ENCODE measurements at places on chromosomes 7 and 10.

GRCh38 chr7:26326211-26326610, 34.5 kb downstream of the SNX10 start:
- no peaks in the 10 kb centered on the region for H3K36me3 ChIP-seq
- no peaks in the 10 kb centered on the region for H3K4me1 ChIP-seq
- no peak overlapping the region for H3K27ac ChIP-seq
- H3K27me3 ChIP-seq = no peaks in the 10 kb centered on the region

DNA sequence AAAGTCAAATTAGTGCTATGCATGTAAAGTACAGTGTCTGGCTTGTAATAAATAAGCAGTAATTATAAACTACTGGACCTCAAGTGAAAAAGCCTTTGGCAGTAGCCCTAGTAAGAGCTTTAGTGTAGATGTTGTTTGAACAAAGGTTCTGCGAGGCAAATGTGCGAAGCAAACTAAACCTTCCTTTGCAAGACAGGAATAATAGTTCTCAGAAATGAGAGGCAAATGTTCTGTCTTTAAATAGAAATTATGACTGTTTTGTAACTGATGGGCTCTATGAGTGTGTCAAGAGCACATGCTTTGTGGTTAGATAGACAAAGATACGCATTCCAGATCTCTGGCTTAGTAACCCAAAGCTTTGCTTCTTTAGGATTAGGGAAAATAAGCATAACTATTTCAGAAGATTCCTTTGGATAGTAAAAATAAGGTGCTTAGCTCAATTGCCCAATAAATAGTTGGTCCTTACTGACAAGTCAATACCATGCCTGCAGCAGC, 169.2 kb upstream of the CDC14C start:
- no peak overlapping the region for H3K27ac ChIP-seq
- no peaks in the 10 kb centered on the region for H3K36me3 ChIP-seq

DNA sequence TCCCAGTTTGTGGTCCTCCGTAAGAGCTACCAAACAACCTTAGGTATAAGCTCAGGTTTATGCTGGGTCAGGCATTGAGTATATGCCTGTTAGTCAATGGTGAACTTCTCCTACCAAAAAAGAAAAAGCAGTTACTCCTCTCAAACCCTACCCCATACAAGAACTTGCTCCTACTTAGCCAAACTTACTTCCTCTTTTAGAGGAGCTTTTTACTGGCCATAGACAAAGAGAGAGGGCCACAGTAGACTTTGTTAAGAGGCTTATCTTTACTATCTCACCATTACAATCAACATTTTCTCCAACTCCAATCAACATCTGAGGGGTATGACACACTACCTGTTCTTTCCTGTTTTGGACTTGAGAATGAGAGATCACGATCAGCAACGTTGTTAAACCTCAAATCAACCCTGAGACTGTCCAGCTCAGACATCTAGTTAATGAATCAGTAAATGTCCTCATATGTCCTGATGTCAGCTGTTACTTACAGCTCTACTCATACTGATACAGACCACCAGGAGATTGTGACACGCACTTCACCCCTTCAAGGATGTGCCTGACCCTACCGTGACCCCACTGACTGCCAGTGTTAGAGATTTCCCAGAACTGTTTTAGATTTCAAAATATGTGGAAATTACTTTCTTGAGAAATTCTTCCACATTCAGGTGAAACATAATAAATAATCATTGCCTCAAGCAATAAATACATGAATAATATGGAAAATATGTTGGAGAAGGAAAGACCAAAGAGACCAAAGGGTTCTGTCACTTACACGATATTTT, 18.4 kb upstream of the CCDC71L start:
- no peaks in the 10 kb centered on the region for H3K4me1 ChIP-seq
- no peaks in the 10 kb centered on the region for H3K27me3 ChIP-seq
- H3K4me3 ChIP-seq = no peak overlapping the region
- H3K27ac ChIP-seq = no peak overlapping the region

GRCh38 chr10:24642921-24643678, 80.6 kb downstream of the ARHGAP21 start:
- no peaks in the 10 kb centered on the region for H3K27me3 ChIP-seq
- H3K36me3 ChIP-seq = no peaks in the 10 kb centered on the region
- no peaks in the 10 kb centered on the region for H3K4me1 ChIP-seq
- H3K27ac ChIP-seq = no peak overlapping the region
- no peak overlapping the region for H3K4me3 ChIP-seq

DNA sequence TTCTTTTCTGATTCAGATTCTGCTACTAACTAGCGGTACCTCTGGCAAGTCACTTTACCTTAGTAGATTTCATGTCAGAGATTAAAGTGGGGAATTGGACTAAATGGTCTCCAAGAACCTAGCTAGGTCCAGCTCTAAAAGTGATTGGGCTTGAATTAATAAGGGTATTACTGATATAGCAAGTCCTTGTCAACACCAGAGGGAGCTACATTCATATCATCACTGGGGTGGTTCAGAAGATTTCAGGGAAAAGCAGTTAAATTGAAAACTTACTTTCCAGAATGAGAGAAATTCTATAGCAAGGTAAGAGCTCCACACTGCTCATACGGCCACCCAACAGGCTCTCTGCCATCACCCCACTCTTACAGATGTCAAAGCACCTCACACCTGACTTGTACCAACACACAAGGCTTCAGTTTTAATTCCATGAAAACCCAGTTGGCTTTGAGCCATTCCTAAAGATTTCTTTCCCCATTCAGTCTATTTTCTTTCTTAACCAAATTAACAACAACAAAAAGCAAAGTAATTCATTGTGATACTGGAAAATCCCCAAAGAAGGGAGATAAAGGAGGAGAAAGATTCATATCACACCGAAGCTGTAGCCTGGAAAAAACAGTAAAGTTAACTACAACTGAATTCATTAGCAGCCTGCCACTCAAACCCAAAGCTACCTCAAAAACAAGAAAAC, 38.0 kb upstream of the SPOCK2 start:
- H3K27ac ChIP-seq = peak overlapping the region; percentile 73
- peaks cover 6% of the 10 kb centered on the region for H3K36me3 ChIP-seq
- H3K27me3 ChIP-seq = no peaks in the 10 kb centered on the region
- peaks cover 41% of the 10 kb centered on the region for H3K4me1 ChIP-seq
- no peak for DNase-seq

DNA sequence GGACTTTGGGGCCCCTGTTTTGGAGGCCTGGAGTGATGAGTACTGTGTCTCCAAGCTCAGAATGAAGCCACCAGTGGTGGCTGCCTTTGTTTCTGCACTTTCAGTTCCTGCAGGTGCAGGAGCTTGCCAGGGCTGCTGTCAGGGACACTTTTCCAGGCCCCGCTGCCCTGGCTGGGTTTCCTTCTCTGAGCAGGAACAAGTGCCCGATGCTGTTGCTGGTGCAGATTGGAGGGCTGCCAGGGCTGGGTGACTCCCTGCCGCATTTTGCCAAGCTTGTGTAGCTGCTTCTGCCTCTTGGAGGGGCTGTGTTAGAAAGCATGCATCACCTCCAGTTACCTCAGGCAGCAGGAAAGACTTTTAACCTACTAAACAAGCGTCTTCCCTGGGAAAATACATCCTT, 211.1 kb downstream of the MGMT start:
- H3K27ac ChIP-seq = no peak overlapping the region
- no peak for DNase-seq
- H3K4me1 ChIP-seq = no peaks in the 10 kb centered on the region

GRCh38 chr10:91196268-91197048, 24.0 kb upstream of the PCGF5 start:
- no peak overlapping the region for H3K27ac ChIP-seq
- H3K36me3 ChIP-seq = no peaks in the 10 kb centered on the region
- H3K4me1 ChIP-seq = peaks cover 19% of the 10 kb centered on the region
- H3K27me3 ChIP-seq = no peaks in the 10 kb centered on the region
- DNase-seq = no peak

GRCh38 chr10:20745556-20746375, 151.3 kb downstream of the NEBL start:
- no peak overlapping the region for H3K27ac ChIP-seq
- peaks cover 7% of the 10 kb centered on the region for H3K4me1 ChIP-seq
- H3K4me3 ChIP-seq = no peak overlapping the region
- no peaks in the 10 kb centered on the region for H3K36me3 ChIP-seq
- no peak for DNase-seq

GRCh38 chr10:101725296-101726114, 30.5 kb upstream of the FBXW4 start:
- H3K4me3 ChIP-seq = no peak overlapping the region
- no peaks in the 10 kb centered on the region for H3K36me3 ChIP-seq
- DNase-seq = no peak

DNA sequence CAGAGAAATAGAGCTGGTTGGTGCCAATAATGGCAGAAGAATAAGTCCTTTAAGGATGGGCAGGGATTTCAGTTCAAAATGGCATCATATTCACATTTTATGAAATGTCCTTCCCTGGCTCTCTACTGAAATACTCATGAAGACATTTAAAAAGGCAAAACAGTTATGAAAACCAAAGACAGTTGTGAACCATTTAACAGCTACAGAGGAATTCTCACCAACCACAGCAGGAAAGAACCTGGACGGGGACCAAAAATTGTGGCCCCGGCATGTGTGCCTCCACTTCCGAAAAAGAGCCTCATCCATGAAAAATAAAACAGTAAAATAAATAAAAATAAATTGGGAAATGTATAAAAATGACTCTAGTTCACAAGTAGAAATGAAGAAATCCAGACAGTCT, 539.5 kb downstream of the SUGCT start:
- no peak for DNase-seq
- no peak overlapping the region for H3K4me3 ChIP-seq
- no peaks in the 10 kb centered on the region for H3K27me3 ChIP-seq
- no peak overlapping the region for H3K27ac ChIP-seq
- H3K36me3 ChIP-seq = no peaks in the 10 kb centered on the region

DNA sequence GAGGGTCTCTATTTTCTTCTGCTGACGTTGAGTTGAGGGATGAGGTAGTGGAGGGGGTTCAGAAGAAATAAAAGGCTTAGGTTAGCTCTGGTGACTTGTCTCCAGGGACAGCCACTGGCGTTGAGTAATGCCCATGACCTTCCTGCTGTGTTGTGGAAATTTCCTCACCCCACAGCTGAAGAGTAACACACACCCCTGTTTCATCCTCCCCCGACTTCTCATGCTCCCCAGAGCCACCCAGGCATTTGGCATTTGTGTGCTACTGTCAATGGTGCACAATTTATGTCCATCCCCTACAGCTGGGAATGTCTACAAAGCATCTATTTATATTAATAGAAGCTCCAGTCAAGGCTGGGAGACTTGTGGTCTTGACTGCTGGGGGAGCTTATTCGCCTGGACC, 4.7 kb upstream of the TMEM72 start:
- DNase-seq = no peak
- H3K4me1 ChIP-seq = no peaks in the 10 kb centered on the region
- H3K27ac ChIP-seq = no peak overlapping the region
- no peaks in the 10 kb centered on the region for H3K27me3 ChIP-seq
- H3K36me3 ChIP-seq = peaks cover 3% of the 10 kb centered on the region

DNA sequence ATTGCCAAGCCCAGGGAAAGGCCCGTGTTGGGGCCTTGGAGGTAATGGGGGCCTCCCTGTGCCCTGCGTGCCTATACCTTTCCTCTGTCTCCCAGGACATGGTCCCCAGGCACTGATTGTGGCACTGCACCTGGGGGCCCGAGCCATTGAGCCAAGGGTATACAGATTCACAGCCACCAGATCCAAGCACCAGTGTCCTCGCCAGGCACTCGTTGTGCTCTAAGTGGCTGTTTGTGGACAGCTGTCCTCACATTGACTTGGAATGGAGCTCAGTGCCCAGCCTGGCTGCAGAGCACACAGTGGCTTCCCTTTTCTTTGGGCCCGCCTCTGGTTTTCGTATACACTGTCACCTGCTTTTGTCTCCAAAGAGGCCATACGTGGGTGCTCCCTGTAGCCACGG, 72.0 kb upstream of the BTBD16 start:
- no peak for DNase-seq
- no peaks in the 10 kb centered on the region for H3K36me3 ChIP-seq
- H3K27ac ChIP-seq = no peak overlapping the region
- no peaks in the 10 kb centered on the region for H3K4me1 ChIP-seq
- no peak overlapping the region for H3K4me3 ChIP-seq
- H3K27me3 ChIP-seq = no peaks in the 10 kb centered on the region

All from tibial nerve (tissue), 4 donors.